ENCODE measurements at places on chromosomes 1 and 21. TPM values are rescaled to one million over a fixed set of nuclear protein-coding genes. Genes with fewer than 3 reads are reported as not detected.

The ST6GALNAC5 gene
- 5.6 TPM for total RNA-seq

The AQP10 gene
- not detected for total RNA-seq

The THEM4 gene
- total RNA-seq = 14.1 TPM

The MPL gene
- total RNA-seq = not detected

The COL16A1 gene
- total RNA-seq = 68.8 TPM

The SYPL2 gene
- not detected for total RNA-seq

Data from mesangial cell (primary cell).